ENCODE measurements at places on chromosomes 7 and 10. TPM values are rescaled to one million over a fixed set of nuclear protein-coding genes. Genes with fewer than 3 reads are reported as not detected.

The BBS9 gene
- total RNA-seq, result 23.7 TPM

The C10orf90 gene
- not detected for total RNA-seq

The SFTPD gene
- total RNA-seq, result 0.30 TPM

DNA sequence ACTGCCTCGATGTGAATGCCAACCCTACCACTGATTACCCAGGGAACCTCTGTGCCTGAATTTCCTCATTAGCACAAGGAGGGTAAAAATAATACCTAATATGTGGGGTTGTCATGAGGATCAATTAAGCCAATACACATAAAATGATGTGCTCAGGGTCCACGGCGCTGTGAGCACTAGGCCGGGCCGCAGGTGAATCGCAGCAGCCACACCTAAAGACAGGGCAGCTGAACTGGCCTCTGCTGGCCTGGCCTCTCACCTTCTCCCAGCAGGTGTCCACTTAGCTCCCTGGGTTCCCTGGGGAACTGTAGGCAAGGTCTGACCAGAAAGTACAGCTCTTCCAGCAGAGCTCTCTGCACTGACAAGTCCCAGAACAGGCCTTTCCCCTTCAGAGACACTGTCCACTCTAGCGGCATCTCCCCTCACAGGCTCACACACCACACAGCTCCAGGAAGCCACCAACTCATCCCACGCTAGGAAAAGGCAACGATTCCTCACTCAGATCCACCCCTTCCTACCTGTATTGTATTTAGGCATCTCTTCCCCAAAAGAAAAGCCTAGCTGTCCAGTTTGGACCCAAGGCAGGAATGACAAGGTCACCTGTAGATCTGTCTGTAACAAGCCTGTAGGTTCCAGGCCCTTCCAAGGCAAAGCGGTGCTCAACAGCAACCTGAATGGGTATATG is 273.1 kb downstream of the USP6NL start:
- DNase-seq, result no peak

DNA sequence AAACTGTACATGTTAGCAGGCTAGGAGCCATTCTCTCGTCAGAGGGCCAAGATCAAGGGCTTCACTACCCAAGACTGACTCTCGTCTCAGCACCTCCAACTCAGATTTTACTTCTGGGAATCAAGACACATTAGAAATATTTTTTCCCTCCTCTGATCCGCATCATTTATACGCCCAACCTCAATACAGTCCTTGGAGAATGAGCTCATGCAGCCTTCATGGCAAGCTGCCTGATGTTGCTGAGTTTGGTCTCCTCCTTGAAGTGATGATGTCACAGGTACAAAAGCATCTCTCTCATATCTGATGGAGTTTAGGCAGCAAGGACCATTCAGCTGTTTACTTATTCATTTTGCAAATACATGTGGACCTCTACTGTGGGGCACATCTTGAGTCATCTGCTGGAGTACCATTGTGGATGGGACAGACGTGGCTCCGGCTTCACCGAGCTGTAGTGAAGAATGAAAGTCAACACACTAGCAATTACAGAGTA is 114.0 kb downstream of the BMPER start:
- DNase-seq, result no peak

GRCh38 chr10:125692601-125693523 is 9.9 kb upstream of the TEX36 start:
- DNase-seq, result peak; percentile 62

GRCh38 chr10:44937196-44938005 is 22.2 kb upstream of the RASSF4 start:
- DNase-seq, result peak; percentile 77

GRCh38 chr10:52318136-52318701 is 4.1 kb downstream of the DKK1 start:
- DNase-seq, result no peak

DNA sequence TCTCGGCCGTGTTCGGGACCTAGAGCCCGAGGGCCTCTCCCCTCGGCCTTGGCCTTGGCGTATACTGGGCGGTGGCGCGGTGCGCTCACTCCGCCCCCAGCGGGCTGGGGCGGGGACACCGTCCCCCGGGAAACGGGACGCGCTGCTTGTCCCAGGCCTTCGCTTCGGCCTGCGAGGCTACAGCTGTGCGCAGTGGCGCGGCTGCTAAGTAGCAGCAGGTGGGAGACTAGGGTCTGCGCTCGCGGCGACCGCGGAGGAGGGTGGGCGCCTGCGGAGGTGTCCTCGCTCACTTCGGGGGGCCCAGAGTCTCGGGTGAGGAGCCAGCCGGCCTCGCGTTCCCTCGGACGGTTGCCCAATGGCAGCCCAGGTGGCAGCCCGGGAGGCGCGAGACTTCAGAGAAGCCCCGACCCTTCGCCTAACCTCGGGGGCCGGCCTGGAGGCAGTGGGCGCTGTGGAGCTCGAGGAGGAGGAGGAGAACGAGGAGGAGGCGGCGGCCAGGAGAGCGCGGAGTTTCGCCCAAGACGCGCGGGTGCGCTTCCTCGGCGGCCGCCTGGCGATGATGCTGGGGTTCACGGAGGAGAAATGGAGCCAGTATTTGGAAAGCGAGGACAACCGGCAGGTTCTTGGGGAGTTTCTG is at the start of gene DNAH11:
Gene DNAH11 (plus strand): TSS at position 149 of the 637 bp plus-strand sequence. CDS start 207 bp downstream, at position 356.
- DNase-seq, result no peak

DNA sequence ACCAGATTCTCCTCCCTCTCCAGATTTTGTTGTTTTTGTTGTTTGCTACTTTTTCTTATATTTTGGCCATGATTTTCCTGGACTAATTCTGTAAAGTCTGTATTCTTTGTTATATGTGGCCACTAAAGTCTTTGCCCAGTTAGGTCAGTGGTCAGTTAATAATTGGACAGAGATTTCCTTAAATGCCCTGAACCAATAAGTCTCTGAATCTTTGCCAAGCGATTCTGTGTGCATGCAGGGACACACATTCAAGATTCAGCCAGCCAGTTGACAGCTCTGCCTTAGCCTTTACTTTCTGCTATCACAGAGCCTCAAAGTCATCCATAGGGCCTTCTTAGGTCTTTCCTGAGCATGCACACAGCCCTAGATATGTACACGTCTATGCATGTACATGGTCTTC is 11.0 kb upstream of the COL17A1 start:
- peak; percentile 92 for DNase-seq

- no peak for DNase-seq
Measured at GRCh38 chr10:121574519-121575166, 23.6 kb downstream of the FGFR2 start.

DNA sequence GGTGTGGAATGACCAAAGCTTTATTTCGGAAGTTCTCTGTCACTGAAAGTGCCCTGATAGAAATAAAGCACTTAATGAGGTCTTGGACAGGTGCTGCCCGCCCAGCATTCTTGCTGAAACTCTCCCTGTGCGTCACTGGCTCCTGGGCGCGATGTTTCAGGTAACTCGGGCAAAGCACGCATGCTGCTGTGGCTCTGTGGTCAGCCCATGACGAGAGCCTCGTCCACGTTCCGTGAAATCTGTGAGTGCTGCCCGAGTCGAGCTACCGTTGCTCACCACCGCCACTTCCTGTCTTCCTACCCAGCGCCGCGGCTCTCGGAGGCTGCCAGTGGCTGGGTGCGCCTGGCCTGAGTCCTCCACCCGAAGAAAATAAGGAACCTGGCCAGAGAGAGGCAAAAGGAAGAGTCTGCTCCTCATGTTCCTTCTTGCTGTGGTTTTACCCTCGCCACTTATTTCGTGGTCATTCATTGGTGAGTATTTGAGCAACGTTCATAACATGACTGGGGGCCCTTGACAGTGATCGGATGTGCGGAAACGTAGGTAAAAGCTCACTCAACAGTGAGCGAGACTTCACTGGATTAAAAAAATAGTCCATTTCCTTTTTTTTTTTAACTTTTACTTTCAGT is 95.5 kb downstream of the MAP3K8 start:
- no peak for DNase-seq

DNA sequence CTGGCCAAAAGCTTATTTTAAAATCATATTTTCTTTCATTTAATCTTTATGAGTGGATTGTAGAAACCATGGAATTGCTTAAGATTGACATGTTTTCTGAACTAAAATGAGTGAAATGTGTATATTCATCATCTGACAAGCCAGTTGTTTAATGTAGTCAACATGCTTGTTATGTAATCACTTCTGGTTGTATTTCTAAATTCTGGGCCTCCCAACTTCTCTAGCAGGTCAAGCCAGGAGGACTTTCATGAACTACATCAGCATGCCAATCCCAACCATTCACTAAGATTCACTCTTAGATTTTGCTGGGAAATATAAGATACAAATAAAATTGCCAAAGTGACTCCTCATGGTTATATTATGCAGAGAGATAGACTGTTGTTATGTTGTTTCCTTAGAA is 21.1 kb upstream of the MAP3K8 start:
- DNase-seq, result no peak

Measured in renal cortical epithelial cell (primary cell).